ENCODE measurements at places on chromosomes 3 and 15.

GRCh38 chr3:171980578-171981270, 58.7 kb upstream of the FNDC3B start:
- peak; percentile 17 for DNase-seq

DNA sequence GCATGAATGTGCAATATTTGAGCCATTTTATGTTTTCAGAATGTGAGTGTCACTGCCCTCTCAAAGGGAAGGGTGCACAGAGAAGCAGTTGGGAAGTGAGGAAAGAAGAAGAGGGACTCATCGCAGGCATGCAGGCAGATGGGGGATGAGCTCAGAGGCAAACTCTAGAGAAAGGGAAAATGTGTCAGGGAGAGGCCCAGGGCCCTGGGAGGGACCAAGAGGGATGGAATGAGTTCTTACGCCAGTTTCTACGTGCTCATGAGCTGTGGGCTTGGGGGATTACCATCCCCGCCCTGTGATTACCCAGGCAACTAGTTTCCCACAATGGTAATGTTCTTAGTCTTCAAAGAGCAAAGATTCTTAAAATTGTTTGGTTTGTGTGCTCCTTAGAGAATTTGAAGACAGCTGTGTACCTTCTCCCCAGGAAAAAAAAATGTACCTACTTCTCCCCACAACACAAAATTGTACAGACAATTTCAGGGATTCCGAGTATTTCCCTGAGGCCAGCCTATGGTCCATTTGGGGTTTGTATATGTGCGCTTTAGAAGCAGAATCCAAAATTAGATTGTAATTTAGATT, 17.8 kb downstream of the GCSAM start:
- DNase-seq: no peak

DNA sequence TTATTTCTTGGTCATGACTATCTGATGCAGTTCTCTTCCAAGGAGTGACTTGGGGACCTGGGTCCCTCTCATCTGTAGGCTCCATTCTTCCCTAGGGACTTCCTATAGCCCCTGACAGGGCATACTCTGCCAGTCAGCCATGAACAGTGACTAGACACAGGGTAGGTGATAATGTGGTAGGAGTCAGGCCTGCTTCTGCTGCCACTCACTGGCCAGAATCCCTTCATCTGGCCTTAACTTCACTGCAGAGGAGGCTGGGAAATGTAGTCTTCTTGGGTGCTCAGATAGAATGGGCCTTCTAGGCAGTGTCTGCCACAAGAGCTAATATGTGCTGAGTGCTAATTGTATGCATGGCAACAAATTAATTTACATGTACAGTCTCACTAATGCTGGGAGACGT, 84.5 kb downstream of the CACNA2D3 start:
- no peak for DNase-seq

DNA sequence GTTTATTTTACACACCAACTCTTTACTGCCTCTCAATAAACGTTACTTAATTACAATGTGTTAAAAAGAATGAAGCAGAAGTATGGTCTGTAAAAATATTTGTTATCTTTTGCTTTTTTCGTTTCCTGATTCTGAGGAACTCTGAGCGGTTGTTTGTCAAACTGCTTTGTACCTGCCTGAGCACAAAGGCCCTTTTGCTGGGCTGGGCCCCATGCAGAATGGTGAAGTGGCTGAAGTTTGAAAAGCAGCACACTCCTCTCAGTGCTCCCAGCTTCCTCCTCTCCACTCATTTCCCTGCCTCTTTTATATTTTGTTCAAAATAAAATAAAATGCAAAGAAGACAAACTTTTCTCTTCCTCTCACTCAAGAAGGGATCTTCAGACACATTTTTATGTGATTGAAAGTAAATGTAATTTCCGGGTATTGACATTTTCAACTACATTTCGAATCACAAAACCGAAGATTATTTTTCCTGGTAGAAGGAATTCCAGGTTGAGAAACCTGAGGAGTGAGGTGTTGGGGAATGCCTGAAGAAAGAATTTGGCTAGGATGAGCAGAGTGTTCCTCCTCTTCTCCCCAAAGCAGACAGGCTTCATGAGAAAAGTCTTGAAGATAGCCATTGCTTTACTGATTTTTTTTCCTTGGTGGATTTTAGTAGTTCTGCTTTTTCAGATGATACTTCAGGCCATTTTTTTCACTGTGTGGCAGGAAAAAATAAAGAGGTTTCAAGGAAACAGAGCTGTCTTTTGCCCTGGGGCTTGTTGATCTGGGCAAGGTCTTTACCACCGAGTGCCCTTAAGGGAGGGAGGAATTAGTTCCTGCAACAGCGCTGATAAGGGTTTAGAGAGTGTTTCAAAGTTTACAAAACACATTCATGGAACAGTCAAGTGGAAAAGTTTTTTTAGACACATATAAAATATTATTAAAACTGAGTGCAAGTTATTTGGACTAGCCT, 229.8 kb downstream of the NFKBIZ start:
- DNase-seq: peak; percentile 78

DNA sequence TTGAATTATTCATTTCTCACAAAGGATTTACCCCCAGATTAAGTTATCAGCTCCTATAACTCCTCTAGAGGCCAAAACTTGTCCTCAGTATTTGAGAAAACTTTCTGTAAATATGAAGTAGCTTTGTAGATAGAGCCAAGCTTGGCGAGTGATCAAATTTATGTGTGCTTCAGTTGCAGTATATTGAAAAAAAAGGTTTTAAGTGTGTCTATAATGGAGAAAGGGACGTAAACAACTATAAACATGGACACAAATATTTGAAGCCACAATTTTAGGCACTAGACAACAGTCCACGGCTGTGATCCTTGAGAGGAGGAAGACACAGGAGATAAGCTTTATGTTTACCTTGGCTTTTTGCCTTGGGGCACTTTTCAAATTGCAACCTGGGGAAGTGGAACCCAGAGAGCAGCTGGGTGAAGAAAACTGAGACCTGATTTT, 118.7 kb downstream of the THRB start:
- DNase-seq: peak; percentile 40

- DNase-seq: no peak
Measured at GRCh38 chr15:33001926-33002325, 192.6 kb downstream of the FMN1 start.

DNA sequence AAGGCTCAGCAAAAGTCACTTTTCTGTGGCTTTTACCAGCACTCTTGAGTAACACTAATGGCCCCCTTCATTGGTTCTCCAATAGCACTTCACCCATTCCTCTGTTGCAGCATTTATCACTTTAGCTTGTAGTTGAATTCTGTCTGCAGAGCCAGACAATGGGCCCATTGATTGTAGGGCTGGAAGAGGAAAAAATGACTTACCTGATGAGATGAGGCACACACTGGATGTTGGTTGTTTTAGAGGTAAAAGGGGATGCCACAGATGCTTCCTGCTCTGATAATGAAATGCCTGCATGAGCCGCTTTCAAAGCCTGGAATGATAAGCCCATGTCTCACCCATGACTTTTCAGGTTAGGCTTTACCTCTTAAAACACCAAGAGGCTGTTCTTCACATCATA, 64.3 kb downstream of the PLAAT1 start:
- no peak for DNase-seq

DNA sequence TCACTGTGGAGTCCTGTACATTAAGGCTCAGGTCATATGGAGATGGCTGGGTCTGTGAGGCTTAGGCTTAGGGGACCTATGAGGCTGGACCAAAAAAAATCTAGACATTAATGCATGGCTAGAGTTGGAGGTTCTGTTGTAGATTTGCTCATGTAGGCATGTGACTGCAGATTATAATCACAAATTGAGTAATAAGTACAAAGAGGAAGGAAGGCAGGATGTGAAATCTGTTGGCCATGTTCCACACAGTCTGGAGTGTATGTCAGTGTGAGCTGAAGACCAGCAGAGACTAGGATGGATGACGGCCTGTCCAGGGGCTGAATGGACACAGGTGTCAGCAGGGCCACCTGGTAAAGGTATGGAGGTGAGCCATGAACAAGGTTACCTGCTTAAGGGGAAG, at the start of gene ST3GAL6:
Gene ST3GAL6, plus strand, starts transcription at position 265 of the 400 bp plus-strand sequence. CDS start 5,101 bp downstream, outside the sequence.
- DNase-seq: peak; percentile 42

DNA sequence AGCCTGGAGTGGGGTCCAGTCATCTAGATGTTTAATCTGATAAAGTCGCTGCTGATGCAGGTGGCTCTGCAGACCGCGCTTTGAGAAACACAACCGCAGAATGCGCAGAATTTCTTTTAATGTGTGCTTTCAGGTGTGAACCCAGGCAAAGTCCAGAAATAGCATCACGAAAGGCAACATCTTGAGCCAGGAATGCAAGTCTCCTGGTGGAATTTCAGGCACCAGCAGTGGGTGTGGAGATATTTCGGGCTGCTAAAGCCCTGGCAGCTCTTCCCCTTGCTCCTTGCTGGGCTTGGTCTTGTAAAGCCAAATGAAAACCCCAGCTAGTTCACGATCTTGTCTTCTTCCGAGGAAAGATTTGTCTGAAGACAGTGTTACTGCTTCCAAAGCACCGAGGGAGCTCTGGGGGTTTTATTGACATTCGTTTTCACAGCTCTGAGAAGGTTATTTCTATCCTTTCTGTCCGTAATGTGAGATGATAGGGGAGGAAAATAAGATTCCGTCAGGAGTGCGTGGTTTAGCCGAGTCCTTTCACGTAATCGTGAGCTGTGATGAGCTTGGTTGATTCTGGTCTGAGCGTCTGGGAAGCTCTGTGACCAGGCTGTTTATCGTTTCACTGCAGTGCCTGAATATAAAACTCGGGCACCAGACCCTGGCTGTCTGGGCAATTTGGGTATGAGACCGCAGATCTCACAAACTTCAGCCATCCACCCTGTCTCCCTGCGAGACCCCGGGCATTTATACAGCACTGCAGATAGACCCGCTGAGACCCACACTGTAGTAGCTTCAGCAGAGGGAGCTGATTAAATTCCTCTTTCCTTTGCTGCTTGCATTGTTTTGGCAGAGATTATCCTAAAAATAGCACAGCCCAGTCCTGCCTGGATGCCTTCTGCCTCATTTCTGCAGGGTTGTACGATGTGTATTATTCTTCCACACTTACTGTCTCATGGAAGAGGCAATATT, 67.0 kb upstream of the SLC25A26 start:
- DNase-seq: no peak

DNA sequence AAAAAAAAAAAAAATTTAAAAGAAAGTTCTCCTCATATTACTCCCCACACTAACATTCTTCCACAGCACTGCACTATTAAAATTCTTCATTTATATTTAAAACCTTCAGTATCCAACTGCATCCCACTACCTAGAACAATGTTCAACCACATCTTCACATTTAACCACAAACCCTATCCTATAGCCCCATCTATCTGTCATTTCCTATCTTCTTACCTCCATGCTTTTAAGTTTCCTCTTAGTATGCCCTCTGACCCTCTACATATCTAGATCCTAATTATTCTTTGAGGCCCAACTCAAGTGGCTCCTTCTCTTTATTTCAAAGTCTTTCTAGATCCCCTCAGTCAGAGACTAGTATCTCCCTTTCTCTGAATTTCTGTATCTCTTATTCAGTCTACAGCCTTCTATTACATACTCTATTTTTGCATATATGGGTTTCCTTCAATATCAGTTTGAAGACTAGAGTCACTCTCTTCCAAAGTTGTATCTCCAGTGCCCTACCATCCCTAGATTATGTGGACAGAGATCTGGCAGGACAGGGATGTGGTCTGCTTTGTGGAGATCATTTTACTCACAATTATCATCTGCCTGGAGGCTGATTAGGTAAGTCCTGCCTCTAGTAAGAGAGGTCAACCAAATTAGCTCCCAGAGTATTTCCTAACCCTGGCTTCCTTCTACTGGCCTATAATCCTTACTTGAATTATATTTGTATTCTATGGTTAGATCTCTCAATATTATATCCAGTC, 1.4 kb downstream of the CIAO2A start:
- peak; percentile 45 for DNase-seq
